H1 (cell line): ENCODE measurements at places on chromosomes 1 and 21.

- DNase-seq = no peak
Observed at GRCh38 chr1:177959811-177960515, 9.9 kb downstream of the SEC16B start.

DNA sequence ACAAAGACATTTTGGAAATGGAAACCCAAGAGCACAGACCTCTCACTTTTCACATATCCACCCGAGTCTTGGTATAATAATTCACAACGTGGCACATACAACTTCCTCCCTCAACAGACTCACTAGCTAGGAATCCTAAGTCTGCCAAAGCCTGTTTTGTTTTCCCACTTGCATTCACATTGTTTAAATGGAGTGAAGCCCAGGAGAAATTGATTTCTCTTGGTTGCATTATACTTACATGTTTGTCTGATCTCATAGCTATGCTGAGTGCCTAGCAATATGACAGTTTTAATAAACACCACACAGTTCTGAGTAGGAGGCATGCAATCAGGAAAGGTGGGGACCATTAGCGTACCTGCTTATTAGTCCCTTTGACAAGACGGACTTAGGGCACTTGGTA, 348.6 kb upstream of the ADGRL4 start:
- DNase-seq = no peak

DNA sequence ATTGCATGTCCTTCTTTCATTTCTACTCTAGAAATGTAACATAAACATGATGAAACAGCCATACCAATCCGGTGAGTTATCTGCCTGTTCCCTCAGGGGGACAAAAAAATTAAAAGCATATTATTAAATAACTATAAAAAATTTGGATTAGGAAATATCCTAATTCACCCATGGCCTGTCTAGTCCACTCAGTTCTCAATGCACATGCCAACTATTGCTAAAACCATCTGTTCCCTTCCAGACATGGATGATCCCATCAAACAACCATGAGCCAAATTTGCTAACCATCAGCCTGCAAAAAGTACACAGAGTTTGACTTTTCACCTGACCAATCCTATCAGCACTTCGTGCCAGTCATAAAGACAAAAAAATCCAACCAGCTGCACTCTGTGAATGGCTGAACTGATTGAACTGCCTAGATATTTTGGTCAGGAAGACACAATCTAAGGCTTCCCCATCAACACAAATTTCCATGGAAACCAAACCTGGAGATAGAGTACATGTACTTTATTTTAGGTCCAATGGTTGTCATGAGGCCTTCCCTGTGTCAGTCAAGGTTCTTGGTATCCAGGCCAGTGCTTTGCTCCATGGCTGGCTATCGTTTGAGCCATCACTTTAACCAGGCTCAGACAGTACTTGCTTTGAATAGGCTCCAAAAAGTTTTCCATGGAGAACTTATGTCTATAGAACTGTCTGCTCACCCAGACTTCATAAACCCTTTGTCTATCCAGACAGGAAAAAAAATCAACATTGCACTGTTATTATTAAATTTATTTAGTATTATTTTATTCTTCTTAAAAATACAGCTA, 570.8 kb downstream of the LTN1 start:
- DNase-seq = no peak

DNA sequence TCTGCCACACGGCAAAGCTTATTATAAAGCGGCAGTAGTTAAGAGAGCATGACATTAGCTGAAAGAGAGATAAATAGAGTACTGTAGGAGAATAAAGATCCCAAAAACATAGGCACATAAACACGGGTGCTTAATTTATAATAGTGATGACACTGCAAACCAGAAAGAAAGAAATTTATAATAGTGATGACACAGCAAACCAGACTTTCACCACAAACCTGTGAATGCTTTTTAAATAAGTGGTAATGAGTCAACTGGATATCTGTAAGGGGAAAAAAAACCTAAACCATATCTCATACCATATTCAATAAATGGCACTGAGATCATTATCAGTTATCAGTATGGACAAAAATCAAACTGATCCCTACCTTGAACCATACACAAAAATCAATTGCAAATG, 25.5 kb downstream of the USP1 start:
- no peak for DNase-seq

DNA sequence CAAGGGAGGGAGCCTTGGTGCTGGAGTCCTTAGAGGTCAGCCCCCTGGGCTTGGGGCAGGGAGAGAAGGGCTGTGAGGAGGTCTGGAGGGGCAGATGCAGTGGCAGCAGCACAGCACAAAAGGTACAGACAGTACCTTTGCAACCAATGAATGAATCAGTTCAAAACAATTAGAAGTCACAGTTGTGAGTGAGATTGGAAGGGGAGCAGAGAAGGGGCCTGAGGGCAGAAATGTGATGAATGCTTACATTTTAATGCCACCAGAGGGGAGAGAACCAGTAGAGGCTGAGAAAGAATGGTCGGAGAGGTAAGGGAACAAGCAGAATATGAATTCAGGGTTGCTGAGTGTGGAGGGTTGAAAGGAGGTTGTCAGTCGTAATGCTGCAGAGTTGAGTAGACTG, 24.2 kb downstream of the CAMTA1 start:
- DNase-seq = no peak

GRCh38 chr1:2412773-2413494, 570 bp upstream of the PEX10 start:
- no peak for DNase-seq

GRCh38 chr1:29176576-29176975, 5.1 kb downstream of the SRSF4 start:
- DNase-seq = no peak

DNA sequence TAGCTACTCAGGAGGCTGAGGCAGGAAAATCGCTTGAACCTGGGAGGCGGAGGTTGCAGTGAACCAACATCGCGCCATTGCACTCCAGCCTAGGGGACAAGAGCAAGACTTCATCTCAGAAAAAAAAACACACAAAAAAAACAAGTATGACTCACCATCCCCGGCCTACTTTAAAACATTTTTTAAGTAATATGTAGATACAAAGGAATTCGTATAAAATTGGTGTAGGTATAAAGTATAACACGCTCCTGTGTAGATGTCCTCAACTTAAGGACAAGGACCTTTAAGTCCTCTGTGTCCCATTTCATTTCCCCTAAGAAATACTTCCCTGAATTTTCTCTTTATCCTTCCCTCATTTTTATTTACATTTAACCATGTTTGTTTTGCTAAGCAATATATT, 73.4 kb upstream of the PKN2 start:
- DNase-seq = no peak
